ENCODE measurements at places on chromosomes 1 and 21.

- DNase-seq = no peak
Observed at GRCh38 chr1:193123751-193124150, 1.9 kb downstream of the CDC73 start.

GRCh38 chr1:201791051-201791778 lies 37.7 kb upstream of the IPO9 start:
- DNase-seq = no peak

DNA sequence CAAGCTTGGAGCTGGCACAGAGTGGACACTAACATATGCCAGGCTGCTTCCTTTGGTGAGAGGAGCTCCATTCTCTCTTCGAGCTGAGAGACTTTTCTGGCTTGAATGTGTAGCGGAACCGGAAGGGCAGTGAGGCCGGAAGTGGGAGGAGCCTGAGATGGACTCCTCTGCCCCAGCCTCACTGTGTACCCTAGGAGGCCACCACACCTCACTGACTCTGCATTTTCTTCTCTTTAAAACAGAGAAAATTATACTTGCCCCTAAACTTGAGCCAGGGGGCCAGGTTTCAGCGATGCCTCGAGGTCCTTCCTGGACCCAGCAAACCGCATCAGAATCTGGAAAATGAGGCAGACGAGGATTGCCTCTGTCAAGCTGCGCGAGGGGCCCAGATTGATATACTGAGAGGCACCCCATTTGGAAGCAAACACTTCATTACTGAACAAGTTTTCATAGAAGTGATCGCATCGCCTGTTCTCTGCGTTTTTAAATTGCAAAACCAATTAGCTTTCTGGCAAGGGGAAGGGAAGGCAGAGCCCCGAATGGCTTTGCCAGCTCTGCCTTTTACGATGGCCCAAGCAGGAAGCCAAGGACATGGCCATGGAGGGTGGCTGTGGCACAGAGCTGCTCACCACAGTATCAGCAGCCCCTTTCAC lies 708.1 kb downstream of the PTPRU start:
- DNase-seq = no peak

DNA sequence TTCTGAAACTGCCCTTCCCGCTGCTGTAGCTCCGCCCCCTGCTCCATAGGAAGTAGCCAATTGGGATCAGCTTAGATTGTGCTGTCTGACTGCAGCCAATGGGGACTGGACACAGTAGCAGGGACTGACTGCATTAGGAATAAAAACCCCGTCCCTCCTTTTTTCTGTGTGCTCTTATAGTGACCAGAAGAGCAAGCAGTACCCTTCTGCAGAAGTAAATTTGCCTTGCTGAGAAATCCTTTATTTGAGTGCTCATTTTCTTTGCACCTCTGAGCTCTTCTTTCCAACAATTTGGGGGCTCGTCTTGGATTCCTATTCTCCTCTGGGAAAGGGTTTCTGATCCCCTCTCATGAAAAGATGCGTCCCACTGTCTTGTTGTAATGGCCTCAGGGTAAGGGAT lies 16.2 kb downstream of the OR2L13 start:
- no peak for DNase-seq

GRCh38 chr21:24634749-24635148 lies 972.5 kb downstream of the MRPL39 start:
- DNase-seq = no peak

DNA sequence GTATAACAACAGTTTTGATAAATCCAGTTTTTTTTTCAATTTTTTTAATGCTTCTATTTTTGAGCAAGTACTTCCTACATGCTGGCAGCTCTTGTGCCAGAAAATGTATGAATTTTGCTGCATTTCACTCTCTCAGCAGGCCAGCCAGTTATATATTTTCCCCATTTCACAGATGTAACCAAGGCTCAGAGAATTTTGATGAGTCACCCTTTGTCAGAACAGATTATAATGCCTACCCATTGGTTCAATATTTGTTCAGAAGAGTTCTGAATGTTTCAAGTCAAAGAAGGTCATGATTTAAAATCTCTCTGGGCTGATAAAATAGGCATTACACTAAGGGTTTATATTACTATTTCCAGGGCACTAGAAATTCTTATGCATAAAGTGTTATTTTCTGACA lies 452.2 kb downstream of the RWDD3 start:
- DNase-seq = no peak

DNA sequence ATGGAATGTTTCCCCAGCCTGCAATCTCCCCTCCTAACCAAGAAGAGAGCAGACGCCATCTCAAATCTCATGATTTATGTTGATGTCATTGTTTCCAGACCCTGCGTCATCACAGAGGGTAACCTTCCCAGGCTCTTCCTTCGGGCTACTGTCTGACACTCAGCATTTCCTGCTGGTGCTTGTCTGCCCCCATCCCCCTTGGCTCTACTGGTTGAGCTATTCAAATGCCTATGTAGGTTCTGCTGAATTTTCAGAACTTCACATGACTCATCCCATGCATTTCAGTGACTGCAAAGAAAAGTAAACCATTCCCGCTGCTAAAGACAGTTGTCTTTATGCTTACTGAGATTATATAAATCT lies 24.8 kb upstream of the ITPKB start:
- no peak for DNase-seq

DNA sequence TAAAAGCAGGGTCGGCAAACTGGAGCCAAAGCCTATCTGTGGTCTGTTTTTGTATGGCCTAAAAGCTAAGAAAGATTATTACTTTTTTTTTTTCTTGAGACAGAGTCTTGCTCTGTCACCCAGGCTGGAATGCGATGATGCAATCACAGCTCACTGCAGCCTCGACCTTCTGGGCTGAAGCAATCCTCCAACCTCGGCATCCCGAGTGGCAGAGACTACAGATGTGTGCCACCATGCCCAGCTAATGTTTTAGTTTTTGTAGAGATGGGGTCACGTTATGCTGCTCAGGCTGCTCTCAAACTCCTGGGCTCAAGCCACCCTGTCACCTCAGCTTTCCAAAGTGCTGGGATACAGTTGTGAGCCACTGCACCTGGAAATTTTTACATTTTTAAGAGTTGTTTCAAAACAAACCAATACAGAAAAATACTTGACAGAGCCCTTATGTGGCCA lies 6.5 kb upstream of the GLRX2 start:
- DNase-seq = peak; percentile 54

- DNase-seq = no peak
Observed at GRCh38 chr1:91673613-91674012, 173.0 kb downstream of the CDC7 start.

DNA sequence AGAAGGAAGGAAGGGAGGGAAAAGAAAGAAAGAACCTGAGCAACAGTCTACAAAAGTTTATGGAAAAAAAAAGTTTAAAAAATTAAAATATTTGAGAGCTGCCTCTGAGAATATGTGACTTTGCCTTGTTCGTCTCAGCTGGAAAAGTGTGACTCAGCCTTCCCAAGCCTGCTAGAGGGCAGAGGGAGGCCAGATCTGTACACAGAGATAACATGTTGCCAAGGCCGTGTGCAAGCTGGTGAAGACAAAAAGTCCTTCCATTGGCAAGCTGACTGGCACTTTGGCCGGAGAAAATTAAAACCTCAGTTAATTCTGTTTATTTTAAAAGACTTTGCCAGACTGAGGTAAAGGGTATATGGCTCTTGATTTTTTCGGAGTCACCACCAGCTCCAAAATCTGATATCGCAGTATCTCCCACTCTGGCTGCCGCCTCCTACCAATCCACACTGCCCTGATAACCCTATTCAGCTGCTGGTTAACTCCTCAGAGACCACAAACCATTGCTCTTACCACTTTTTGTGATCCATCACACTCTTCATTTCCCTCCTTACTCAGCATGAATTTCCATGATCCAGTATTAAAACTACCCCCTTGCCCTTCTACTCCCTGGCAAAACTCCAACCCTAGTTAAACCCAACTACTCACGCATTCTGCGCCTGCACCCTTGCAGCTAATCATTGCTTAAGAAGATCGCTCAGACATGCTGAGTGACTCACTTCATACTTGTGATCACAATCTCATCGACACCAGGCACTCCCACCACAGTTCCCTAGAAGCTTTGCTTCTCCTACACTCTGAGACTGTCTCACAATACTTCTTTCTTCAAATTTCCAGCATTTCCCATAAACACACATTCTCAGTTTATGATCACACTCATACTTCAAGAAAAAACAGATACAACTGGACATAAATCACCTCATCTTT lies 5.7 kb upstream of the PPP1R15B start:
- peak; percentile 96 for DNase-seq

- no peak for DNase-seq
Observed at GRCh38 chr1:24986372-24986965, 56.4 kb upstream of the RUNX3 start.

DNA sequence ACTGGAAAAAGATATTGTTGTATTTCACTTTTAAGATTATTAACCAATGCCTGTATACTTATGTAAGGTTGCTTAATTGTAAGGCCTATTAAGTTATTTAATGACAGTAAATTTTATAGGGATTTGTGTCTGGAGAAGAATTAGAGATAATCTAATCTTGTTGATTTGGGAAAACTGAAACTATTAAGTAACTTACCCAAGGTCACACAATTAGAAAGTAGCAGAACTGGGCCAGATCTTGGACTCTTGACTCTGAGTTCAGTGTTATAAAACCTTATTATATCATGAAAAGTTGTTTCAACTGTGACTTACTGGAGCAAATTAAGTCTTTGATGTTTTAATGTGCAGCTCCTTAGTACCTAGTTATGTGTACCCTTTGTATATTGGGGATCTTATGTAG lies 38.5 kb downstream of the CAMTA1 start:
- DNase-seq = no peak

DNA sequence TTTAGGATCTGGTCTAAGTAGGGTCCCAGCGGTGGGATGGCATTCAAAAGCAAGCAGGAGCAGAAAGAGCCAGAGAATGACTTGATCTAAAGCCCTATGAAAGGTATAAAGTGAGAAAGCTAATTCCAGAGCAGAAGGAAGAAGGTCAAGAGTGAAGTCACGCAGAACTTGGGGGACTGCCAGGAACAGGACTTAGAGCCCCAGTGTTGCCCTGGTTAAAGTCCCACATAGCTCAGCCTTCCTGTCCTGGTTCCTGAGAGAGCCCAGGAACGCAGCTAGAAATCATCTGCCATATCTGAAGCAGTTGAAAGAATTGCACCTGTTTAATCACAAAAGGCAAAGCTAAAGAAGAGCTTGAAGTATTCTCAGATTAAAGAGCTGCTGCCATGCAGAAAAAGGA lies 160.6 kb upstream of the ATP1B1 start:
- DNase-seq = no peak

GRCh38 chr1:246317332-246318035 lies 189.6 kb downstream of the SMYD3 start:
- DNase-seq = no peak

DNA sequence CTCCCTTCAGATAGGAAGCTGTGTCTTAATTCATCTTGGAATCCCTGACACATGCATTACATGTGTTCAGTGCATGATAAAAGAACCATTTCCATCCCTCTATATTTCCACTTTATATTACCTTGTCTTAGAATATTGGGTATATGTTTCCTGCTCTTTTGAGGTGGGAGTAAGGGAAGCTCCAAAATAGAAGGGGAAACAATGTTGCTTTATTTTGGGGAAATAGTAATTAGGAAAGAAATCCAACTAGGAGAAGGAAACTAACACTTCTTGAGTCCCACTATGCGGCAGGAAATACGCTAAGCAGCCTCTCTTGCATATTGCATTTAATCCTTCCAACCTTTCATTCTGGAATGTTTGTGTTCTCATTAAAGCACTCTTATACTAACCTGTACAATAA lies 89.4 kb upstream of the VAV3 start:
- DNase-seq = no peak

GRCh38 chr21:45636951-45637646 lies 6.4 kb upstream of the PCBP3 start:
- DNase-seq = no peak
